ENCODE measurements at places on chromosomes 2 and 18. TPM values are rescaled to one million over a fixed set of nuclear protein-coding genes. Genes with fewer than 3 reads are reported as not detected.

GRCh38 chr2:113703386-113704299, 52.8 kb downstream of the SLC35F5 start:
- DNase-seq = no peak

DNA sequence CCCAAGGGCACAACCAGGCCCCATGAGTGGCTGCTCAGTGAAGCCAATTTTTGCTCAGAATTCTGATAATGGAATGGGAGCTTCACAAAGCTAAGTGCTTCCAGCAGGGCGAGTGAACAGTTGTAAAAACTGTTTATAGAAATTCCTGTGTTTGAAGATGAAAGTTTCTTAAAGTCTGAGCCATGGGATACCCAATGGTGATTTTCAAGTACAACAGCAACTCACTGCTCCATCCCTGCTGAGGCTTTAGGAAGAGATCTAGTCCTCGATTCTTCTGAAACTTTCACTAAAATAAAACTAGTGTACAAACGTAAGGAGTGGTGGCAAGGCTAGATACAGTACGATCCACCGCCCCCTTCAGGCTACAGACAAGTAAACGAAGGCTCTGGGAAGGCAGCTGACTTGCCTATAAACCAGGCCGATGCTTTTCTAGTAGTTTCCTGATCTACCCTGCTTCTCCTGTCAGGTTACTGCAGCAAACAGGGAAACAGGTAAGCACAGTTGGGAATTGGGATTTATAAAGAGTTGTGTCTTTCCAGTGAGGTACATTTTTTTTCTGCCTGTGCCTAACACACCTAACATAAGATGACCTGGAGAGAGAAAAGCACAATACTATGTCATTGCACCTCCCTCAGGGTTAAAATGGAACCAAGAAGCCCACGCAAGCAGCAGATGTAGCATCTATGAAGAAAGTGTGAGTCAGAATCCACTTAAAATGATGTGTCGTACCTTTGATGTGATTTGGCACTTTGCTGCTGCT, 108.7 kb downstream of the UXS1 start:
- no peak for DNase-seq

GRCh38 chr2:111221701-111222100, 101.0 kb downstream of the BCL2L11 start:
- no peak for DNase-seq

DNA sequence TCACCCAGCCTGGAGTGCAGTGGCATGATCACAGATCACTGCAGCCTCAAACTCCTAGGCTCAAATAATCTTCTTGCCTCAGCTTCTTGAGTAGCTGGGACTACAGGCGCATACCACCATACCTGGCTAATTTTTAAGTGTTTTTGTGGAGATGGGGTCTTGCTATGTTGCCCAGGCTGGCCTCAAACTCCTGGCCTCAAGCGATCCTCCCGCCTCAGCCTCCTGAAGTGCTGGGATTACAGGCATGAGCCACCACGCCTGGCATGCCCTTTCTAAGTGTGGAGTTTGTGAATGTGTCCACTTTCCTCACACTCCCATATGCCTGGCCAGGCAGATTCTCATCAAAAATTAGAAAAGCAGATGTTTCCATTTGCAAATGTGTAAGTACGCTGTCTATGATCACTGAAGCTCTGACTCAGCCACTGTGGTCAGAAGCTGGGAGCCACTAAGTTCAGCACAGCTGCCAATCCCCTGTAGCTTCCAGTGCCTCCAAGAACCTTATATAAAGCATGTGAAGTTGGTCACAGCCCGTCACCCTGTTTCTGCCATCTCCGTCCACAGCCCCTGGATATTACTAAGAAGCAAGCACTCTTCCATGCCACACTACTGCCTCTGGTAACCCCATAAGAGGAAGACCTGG, 155.4 kb downstream of the FAM210A start:
- no peak for DNase-seq

The REEP1 gene
- not detected for polyA plus RNA-seq

- no peak for DNase-seq
These were observed 13.0 kb upstream of the SULT1C4 start for GRCh38 chr2:108364676-108365297.

The ADGRF3 gene
- polyA plus RNA-seq = 0.39 TPM

DNA sequence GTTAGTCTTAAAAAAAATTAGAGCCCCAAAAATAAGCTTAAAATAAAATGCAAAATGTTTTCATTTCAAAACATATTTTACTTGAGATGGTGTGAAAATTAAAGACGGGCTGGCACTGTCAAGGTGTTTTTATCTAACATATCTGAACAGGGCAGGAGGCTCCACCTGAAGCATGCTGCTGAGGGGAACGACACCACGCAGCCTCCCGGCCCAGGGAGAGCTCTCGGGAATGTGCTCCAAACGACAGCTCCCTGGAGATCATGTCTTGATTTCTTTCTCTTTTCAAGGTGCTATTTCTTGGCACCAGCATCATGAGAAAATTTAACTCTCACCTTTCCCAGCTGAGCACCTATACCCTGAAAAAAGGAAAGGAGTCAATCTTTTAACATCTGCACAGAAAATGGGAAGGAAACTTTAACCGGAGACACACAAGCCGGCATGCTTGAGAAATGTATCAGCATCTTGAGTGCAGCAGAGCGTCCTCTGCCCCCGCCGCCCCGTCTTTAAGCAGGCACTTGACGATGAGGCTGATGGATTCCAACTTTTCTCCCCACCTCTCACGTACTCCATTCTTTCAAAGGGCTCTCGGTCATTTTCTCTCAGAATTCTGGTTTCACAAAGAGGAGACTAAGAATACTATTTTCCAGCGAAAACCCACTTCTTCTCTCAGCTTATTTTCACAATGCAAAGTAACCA, 56.6 kb downstream of the EIPR1 start:
- DNase-seq = no peak

- DNase-seq = peak; percentile 7
These were observed 1.1 kb downstream of the PREB start for GRCh38 chr2:27133195-27133875.

The SP100 gene
- 94.5 TPM for polyA plus RNA-seq

GRCh38 chr2:234996069-234996940, 44.5 kb downstream of the SH3BP4 start:
- no peak for DNase-seq
